ENCODE measurements at places on chromosomes 16 and 17. TPM values are rescaled to one million over a fixed set of nuclear protein-coding genes. Genes with fewer than 3 reads are reported as not detected.

Gene NACA2
- total RNA-seq, result not detected

Gene PPP1R27
- not detected for total RNA-seq

Gene KRTAP2-1
- total RNA-seq, result not detected

Gene INCA1
- total RNA-seq, result not detected

Gene CCL8
- total RNA-seq, result not detected

Gene OR1A1
- total RNA-seq, result not detected

Gene PERCC1
- not detected for total RNA-seq

Gene NPIPA3
- total RNA-seq, result 0.41 TPM

Gene TBC1D3E
- 0.41 TPM for total RNA-seq

Gene CLEC18B
- 0.82 TPM for total RNA-seq

Gene SUMO2
- total RNA-seq, result 181 TPM

Gene BAIAP3
- total RNA-seq, result 11.4 TPM

Gene ST6GALNAC1
- total RNA-seq, result 0.82 TPM

Gene ADAM11
- total RNA-seq, result 14.7 TPM

Gene TNP2
- not detected for total RNA-seq

DNA sequence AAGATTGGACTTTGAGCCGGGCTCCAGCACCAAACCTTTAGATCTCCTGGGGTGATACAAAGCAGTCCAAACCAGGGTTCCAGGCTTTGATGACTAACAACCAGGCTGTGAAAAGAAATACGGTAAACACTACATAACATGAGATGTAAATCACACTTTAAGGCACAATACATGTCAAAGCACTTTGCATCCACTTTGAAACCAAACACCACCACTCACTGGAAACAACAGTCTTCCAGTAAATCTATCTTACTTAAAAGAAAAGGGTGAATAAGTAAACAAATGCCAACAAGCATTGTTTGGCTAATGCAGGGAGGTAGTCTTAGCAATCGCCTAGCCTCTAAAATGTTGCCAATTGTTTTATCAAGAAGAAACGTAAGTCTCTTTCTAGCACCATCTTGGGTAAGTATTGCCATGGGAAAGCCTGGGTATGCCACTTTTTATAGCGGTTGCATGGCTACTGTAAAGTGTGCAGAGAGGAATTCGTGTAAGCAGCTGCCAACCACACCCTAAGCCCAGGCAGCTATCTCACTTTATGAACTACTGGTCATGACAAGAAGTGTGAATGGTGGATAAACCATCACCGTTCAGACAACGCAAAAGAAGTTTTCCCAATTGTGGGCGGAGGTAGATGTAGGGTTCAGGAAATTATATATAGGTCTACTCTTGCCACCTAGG, 267.4 kb upstream of the PSMD7 start:
- DNase-seq, result no peak

DNA sequence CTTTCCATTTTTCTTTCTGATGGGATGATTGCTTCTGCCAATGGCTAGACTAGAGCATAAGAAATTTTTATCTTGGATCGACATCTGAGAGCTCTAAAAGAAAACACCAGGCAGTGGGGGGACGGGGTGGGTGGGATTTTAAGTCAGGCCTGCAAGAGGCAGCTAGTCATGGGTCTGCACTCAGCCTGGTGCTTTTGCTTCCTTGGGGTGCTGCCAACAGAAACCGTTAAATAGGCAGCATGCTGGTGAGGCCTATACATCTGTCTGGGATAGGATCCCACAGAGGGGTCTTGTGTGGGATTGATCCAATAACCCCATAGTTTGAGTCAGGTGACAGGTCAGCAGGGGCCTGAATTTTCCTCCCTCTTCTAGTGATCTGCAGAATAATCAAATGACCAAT, 26.9 kb downstream of the ZNRF1 start:
- no peak for DNase-seq

GRCh38 chr17:77508047-77508715, 367.4 kb downstream of the SEC14L1 start:
- DNase-seq, result no peak

DNA sequence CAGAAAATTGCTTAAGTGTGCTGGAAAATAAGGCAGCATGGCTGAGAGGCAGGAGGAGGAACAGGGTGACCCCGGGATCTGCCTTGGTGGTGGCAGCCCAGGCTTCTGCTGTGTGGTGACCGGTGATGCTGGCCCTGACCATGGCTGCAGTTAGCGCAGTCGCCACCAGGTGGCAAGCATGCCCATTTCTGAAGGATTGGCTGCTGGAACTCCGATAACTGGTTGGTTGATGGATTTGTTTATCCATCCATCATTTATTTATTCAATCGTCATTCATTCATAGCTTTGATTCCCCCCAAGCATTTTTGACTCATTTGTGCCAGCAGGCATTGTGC, 29.1 kb upstream of the ITGA3 start:
- DNase-seq, result peak; percentile 82

GRCh38 chr17:80999536-81000333, 8.1 kb downstream of the CHMP6 start:
- peak; percentile 20 for DNase-seq

DNA sequence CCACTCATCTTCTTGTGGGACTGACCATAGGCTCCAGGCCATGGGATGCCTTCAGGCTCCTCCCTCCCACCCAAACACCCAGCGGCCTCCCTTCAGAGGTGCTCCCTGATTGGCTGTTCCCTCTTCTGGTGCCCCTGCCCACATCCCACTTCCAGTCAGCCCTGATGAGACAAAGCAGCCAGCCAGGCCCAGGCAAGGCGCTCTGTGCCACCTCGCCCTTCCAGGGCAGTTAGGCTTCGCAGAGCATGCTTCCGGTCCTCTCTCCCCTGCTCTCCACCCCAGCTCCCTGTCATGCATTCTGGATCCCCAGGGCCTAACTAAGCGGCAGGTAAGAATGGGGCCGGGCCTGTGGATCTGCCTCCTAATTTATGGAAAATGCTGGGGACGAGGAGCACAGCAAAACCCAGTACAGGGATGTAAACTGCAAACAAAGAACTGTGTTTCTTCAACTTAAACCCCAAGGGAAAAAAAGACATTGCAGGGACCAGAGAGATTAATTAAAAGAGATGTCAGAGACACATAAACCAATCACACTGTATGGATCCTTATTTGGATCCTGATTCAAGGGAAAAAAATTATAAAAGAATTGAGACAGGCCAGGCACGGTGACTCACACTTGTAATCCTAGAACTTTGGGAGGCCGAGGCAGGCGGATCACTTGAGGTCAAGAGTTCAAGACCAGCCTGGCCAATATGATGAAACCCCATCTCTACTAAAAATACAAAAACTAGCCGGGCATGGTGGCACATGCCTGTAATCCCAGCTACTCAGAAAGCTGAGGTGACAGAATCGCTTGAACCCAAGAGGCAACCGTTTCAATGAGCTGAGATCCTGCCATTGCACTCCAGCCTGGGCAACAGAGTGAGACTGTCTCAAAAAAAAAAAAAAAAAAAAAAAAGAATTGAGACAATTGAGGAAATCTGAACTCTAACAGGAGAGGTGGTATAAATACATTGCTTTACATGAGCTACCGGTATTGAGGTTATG, 26.0 kb downstream of the ZDHHC7 start:
- no peak for DNase-seq

DNA sequence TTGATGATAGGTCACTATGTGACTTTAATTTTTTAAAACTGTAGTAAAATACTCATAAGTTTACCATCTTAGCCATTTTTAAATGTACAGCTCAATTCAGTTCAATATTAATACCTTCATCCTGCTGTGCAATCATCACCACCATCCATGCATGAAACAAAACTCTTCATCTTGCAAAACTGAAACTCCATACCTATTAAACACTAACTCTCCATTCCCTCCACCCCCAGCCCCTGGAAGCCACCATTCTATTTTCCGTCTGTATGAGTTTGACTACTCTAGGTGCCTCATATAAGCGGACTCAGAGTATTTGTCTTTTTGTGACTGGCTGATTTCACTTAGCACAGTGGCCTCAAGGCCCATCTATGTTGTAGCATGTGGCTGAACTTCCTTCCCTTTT, 9.4 kb upstream of the CNEP1R1 start:
- DNase-seq, result no peak

GRCh38 chr17:81821603-81822311, 11.3 kb downstream of the MCRIP1 start:
- no peak for DNase-seq

- DNase-seq, result no peak
Observed at GRCh38 chr16:52861614-52862022, 191.1 kb downstream of the CHD9NB start.

- no peak for DNase-seq
Observed at GRCh38 chr17:29595107-29595942, 2.4 kb downstream of the ANKRD13B start.

GRCh38 chr16:5056352-5056751, 9.4 kb downstream of the C16orf89 start:
- DNase-seq, result no peak

DNA sequence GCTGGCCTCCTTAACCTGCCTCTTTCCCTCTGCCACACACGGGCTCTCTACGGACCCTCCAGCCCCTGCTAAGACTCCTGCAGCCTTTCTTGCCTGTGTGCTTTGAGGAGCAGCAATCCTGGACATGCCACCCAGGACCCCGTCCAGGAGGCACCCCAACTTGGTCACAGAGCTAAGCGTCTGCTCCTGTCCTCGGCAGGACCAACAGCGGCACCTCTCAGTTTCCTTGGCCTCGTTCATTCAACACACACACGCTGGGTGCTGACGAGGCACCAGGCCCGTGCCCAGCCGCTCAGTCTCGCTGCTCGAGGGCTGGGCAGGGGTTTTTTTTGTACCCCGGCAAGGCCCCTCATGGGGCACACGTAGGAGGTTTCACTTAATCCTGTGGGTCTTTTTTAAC, 15.2 kb downstream of the RPH3AL start:
- no peak for DNase-seq

- no peak for DNase-seq
Observed at GRCh38 chr17:56347639-56348038, 194.4 kb downstream of the ANKFN1 start.

DNA sequence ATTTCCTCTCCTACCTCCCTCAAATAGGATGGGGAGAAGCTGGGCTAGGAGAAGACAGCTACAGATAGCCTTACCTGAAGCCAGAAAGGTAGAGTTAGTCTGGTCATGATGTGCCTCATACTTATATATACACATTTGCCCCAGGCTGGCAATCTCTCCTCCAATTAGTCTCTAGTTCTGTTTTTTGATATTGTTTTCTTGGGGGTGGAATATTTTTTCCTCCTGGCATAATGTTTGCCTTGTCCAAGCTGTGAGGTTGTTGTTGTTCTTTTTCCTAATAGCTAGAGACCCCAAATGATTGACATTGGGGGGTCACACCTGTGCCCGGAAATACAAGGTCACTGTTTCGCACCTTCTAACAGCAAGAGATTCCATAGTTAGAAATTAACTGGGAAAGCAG, at the start of gene UMOD:
Gene UMOD, minus strand, starts transcription at position 101 of the 400 bp plus-strand sequence. CDS start 1,978 bp downstream, outside the sequence.
- no peak for DNase-seq

GRCh38 chr16:426115-426905, 861 bp downstream of the RAB11FIP3 start:
- no peak for DNase-seq

GRCh38 chr16:73067671-73068540, 20.0 kb upstream of the ZFHX3 start:
- no peak for DNase-seq

- peak; percentile 67 for DNase-seq
Observed at GRCh38 chr17:38742411-38743308, 5.5 kb downstream of the PCGF2 start.

DNA sequence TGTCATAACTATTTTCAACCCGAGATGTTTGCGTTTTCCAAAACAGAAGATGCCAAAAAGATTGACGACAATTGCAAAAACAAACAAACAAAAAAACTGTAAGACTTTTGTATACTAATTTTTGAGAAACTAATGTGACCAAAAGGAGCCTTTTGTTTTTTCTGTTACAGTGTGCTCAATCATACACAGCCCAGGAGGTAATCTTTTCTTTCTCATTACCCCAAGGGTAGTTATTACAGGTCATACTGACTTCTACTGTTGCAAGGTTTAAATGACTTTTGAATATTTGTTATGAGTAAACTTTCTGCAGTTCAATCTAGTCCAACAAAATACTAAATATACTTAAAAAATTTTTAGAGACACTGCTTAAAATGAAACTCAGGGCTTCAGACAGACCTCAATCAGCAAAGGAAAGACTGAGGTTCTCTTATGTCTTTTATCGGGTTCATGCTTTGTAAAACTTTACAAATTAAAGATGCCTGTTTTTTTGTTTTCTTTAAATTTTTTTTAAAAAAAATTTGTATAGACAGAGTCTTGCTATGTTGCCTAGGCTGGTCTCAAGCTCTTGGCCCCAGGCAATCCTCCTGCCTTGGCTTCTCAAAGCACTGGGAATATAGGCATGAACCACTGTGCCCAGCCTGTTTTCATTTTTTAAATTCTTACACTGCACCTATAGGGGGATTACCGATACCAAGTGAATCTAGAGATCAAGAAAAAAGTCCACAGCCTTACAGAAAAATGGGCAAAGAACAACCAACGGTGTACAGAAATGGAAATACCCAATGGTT, 47.6 kb downstream of the SPOP start:
- DNase-seq, result no peak
